ENCODE measurements at places on chromosomes 12 and 14.
A peak's percentile ranks its signal among the peaks of the same experiment; 100 is the strongest.

DNA sequence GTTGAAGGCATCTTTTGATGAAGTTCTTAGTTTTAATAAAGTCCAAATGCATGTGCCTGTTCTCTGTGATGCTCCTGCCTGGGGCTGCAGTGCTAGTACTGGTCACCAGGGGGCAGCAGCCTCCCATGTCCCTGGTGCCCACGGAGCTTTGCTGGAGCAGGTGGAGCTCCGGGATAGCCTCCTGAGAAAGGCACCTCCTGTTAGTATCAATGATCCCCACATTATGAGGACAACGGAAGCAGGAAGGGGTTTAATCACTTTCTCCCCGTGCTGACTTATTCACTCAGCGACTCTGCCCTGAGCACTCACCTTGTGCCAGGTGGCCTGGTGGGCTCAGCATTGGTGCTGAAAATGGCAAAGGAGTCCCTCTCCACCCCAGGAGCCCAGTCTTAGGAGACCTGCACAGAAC lies 123.0 kb upstream of the PZP start:
- no peaks in the 10 kb centered on the region for H3K4me1 ChIP-seq
- no peaks in the 10 kb centered on the region for H3K27me3 ChIP-seq
- no peak overlapping the region for H3K4me3 ChIP-seq
- no peak overlapping the region for H3K27ac ChIP-seq
- peak; percentile 65 for DNase-seq

- peaks cover 24% of the 10 kb centered on the region for H3K36me3 ChIP-seq
- peak overlapping the region; percentile 96 for H3K27ac ChIP-seq
- H3K4me1 ChIP-seq: peaks cover 74% of the 10 kb centered on the region
- no peaks in the 10 kb centered on the region for H3K27me3 ChIP-seq
- peak overlapping the region; percentile 87 for H3K4me3 ChIP-seq
- no peak for DNase-seq
These were observed 601 bp downstream of the COX14 start for GRCh38 chr12:50112456-50113218.

DNA sequence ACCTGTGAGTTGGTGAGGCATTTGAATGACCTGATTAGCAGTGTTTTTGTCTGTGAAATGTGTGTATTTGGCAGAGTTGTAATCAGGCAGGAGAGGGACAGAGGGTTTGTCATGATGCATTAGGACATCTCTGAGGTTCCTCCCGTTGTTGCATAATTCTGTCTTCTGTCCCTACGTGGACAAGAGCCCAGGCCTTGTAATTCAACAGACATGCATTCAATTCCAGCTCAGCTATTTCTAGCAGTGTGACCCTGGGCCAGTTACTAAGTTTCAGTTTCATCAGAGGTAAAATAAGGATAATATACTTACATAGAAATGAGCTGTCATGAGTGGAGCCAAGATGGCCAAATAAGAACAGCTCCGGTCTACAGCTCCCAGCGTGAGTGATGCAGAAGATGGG lies 208.6 kb downstream of the SLC38A4 start:
- peak; percentile 53 for DNase-seq
- peak overlapping the region; percentile 86 for H3K27ac ChIP-seq
- peaks cover 16% of the 10 kb centered on the region for H3K4me1 ChIP-seq
- H3K4me3 ChIP-seq: peak overlapping the region; percentile 55
- H3K36me3 ChIP-seq: no peaks in the 10 kb centered on the region

DNA sequence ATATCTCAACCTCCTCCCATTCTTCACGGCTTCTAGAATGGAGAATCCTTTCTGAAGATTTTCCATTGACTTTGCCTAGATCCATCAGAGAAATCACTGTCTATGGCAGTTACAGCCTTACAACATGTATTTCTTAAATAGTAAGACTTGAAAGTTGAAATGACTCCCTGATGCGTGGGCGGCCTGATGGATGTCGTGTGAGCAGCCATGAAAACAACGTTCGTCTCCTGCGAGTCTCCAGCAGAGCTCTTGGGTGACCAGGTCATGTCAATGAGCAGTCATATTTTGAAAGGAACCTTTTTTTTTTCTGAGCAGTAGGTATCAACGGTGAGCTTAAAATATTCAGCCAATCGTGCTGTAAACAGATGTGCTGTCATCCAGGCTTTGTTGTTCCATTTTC lies 139.9 kb upstream of the C14orf180 start:
- H3K27ac ChIP-seq: no peak overlapping the region
- no peaks in the 10 kb centered on the region for H3K36me3 ChIP-seq
- peaks cover 5% of the 10 kb centered on the region for H3K27me3 ChIP-seq
- H3K4me3 ChIP-seq: no peak overlapping the region
- peaks cover 6% of the 10 kb centered on the region for H3K4me1 ChIP-seq

GRCh38 chr14:69464379-69464778 lies 20.1 kb upstream of the PLEKHD1 start:
- H3K4me3 ChIP-seq: no peak overlapping the region
- no peak overlapping the region for H3K27ac ChIP-seq
- no peaks in the 10 kb centered on the region for H3K36me3 ChIP-seq
- H3K4me1 ChIP-seq: no peaks in the 10 kb centered on the region

DNA sequence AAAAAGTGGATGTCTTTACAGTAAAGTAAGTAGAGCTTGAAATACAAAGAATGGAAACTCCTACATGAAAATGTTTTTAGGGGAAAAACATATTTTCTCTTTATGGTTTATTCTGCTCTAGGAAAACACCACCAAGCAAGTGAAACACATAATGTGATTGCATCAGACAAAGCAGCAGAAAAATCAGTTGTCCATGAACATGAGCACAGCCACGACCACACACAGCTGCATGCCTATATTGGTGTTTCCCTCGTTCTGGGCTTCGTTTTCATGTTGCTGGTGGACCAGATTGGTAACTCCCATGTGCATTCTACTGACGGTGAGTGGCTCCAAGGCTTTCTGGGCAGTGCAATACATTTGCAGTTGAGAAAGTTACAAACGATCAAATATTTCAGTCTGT lies 42.6 kb upstream of the PLEKHD1 start:
- H3K27me3 ChIP-seq: no peaks in the 10 kb centered on the region
- H3K36me3 ChIP-seq: peaks cover 40% of the 10 kb centered on the region
- DNase-seq: no peak
- H3K27ac ChIP-seq: no peak overlapping the region

DNA sequence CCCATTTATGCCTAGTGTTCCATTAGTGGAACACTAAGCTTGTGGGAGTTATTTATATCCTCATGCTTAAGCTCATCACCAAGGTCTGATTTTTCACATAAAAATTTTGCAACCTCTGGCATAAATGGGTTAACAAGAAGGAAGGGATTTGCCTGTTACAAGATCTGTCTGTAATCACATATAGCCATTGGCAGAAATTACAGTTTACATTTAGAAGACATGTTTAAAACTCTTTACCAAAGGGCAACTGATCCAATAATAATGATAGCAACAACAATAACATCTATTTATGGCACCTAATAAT lies 422.9 kb downstream of the ZFP36L1 start:
- H3K27me3 ChIP-seq: no peaks in the 10 kb centered on the region
- H3K36me3 ChIP-seq: no peaks in the 10 kb centered on the region
- no peak for DNase-seq
- no peak overlapping the region for H3K4me3 ChIP-seq
- H3K27ac ChIP-seq: no peak overlapping the region

DNA sequence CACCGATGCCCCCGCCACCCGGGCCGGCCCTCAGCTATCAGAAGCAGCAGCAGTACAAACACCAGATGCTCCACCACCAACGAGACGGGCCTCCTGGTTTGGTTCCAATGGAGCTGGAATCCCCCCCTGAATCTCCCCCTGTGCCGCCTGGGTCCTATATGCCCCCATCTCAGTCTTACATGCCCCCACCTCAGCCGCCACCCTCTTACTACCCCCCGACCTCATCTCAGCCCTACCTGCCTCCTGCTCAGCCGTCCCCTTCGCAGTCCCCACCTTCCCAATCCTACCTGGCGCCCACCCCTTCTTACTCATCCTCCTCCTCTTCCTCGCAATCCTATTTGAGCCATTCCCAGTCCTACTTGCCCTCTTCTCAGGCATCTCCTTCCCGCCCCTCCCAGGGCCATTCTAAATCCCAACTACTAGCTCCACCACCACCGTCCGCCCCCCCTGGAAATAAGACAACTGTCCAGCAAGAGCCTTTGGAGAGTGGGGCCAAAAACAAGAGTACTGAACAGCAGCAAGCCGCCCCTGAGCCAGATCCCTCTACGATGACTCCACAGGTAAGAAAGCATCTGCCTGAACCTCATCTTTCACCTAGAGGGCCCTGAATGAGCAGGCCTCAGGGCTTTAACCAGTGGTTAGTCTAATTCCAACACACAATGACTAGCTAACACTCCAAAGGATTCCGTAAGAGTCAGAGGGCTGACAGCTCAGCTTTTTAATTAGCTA lies 851 bp downstream of the YLPM1 start:
- no peak for DNase-seq
- no peaks in the 10 kb centered on the region for H3K27me3 ChIP-seq
- peak overlapping the region; percentile 98 for H3K27ac ChIP-seq
- peaks cover 27% of the 10 kb centered on the region for H3K4me1 ChIP-seq
- H3K4me3 ChIP-seq: peak overlapping the region; percentile 99
- no peaks in the 10 kb centered on the region for H3K36me3 ChIP-seq

DNA sequence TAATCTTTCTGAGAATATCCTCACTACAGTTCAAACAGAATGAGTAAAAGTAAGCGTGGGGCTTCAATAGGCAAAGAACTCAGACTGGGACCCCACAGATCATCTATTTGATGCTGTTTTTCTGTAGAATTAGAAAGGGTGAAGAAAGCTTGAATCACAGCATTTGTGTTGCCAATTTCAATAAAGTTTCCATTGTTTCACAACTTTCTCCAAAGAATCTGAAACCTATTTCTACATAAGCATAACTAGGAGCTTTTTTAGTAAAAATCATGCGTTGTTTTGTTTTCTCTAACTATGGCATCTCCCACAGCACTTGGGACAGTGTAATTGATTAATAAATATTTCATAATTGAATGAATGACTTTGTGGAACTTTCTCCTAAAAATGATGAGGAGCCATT lies 16.7 kb upstream of the NEDD1 start:
- H3K27ac ChIP-seq: no peak overlapping the region
- no peaks in the 10 kb centered on the region for H3K27me3 ChIP-seq
- no peak for DNase-seq
- H3K4me1 ChIP-seq: no peaks in the 10 kb centered on the region
- H3K36me3 ChIP-seq: no peaks in the 10 kb centered on the region

DNA sequence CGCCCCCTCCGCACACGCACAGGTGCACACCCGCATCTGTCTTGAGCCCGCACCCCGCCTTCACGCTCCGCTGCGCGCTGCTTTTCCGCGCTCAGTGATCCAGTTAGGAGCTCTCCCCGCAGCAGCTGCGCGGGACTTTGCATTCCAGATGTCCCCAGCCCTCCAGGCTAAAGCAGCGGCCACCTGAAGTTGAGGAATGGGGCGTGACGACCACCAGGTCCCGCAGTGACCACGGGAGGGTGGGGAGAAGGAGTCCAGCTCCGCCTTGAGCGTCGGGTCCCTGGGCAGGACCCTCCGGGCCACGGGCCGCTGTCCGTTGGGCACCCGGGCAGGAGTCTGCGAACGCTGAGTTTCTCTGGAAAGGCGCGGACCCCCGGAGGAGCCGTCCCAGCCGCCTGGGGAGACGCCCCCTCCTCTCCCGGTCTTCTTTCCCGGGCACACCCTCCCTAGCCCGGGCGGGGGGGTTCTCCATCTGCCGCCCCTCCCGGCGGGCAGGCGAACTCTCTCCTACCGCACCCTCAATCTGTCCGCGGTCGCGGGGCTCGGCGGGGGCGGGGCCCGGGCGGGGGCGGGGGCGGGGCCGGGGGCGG lies 334 bp upstream of the TMEM132C start:
- no peak overlapping the region for H3K27ac ChIP-seq
- DNase-seq: no peak
- H3K4me1 ChIP-seq: no peaks in the 10 kb centered on the region
- peak overlapping the region; percentile 39 for H3K4me3 ChIP-seq
- peaks cover 39% of the 10 kb centered on the region for H3K27me3 ChIP-seq

DNA sequence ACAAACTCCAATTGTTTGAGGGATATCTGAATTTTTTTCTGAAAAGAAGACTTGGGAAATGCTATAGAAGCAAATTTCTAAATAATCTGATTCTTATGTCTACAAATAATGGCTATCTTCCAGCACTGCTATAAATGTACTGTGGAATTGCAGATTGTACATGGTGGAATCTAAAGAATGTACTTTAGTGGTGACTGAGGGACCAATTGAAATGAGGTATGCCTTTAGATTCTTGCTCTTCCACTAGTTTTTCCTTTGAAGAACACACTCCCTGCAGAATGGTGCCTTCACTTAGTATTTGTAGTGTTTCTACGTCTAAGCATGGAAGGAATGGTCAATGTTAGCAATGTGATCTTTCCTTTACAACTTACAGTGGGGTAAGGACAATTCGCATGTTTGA lies 11.7 kb upstream of the PRB4 start:
- H3K27me3 ChIP-seq: no peaks in the 10 kb centered on the region
- no peak for DNase-seq
- H3K36me3 ChIP-seq: no peaks in the 10 kb centered on the region
- H3K27ac ChIP-seq: no peak overlapping the region
- no peak overlapping the region for H3K4me3 ChIP-seq

- H3K36me3 ChIP-seq: no peaks in the 10 kb centered on the region
- no peak overlapping the region for H3K4me3 ChIP-seq
- DNase-seq: no peak
- no peaks in the 10 kb centered on the region for H3K4me1 ChIP-seq
These were observed 94.7 kb downstream of the SLC41A2 start for GRCh38 chr12:104863296-104863948.

DNA sequence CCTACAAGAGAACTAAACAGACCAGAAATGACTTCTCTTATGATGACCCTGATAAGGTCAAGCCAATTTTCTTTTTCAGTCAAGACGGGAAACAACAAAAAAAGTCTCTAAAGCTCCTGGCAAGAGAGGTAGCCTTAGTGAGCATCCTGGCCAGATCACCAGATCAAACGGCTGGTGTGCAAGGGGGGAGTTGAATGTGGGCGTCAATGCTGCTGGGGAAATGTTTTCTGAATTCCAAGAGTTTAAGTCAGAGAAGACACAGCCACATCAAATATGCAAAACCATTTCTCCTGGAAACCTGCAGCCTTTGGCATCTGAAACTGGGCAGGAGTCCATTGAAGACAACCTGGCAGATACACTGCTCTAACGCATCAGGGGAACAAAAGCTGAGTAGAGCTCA lies 16.0 kb upstream of the SELPLG start:
- peaks cover 2% of the 10 kb centered on the region for H3K4me1 ChIP-seq
- H3K36me3 ChIP-seq: peaks cover 98% of the 10 kb centered on the region
- no peaks in the 10 kb centered on the region for H3K27me3 ChIP-seq
- H3K27ac ChIP-seq: no peak overlapping the region
- no peak overlapping the region for H3K4me3 ChIP-seq

- no peak within 1 kb of the TSS for H3K27ac ChIP-seq
- H3K4me3 ChIP-seq: no peak within 1 kb of the TSS
- H3K27me3 ChIP-seq: no peaks in the 10 kb centered on the region
- H3K4me1 ChIP-seq: no peaks in the 10 kb centered on the region
These were observed at the start of gene CCER1 for GRCh38 chr12:90954921-90955320. CCER1 (minus strand) TSS chr12:90955176; CDS start chr12:90954742, 434 bp downstream.

GRCh38 chr12:93972411-93973208 lies 175.8 kb upstream of the PLXNC1 start:
- H3K27me3 ChIP-seq: no peaks in the 10 kb centered on the region
- H3K4me1 ChIP-seq: peaks cover 31% of the 10 kb centered on the region
- no peak for DNase-seq
- H3K4me3 ChIP-seq: no peak overlapping the region
- H3K36me3 ChIP-seq: no peaks in the 10 kb centered on the region
- H3K27ac ChIP-seq: no peak overlapping the region

All from psoas muscle (tissue), 8 donors.